ENCODE measurements at places on chromosomes 2 and 18. TPM values are rescaled to one million over a fixed set of nuclear protein-coding genes. Genes with fewer than 3 reads are reported as not detected.

- DNase-seq: no peak
Measured at GRCh38 chr2:169362894-169363559, 693 bp upstream of the LRP2 start.

GRCh38 chr2:178718283-178718682 lies 88.9 kb downstream of the TTN start:
- no peak for DNase-seq

- DNase-seq: no peak
Measured at GRCh38 chr2:241862775-241863535, 4.3 kb upstream of the PDCD1 start.

DNA sequence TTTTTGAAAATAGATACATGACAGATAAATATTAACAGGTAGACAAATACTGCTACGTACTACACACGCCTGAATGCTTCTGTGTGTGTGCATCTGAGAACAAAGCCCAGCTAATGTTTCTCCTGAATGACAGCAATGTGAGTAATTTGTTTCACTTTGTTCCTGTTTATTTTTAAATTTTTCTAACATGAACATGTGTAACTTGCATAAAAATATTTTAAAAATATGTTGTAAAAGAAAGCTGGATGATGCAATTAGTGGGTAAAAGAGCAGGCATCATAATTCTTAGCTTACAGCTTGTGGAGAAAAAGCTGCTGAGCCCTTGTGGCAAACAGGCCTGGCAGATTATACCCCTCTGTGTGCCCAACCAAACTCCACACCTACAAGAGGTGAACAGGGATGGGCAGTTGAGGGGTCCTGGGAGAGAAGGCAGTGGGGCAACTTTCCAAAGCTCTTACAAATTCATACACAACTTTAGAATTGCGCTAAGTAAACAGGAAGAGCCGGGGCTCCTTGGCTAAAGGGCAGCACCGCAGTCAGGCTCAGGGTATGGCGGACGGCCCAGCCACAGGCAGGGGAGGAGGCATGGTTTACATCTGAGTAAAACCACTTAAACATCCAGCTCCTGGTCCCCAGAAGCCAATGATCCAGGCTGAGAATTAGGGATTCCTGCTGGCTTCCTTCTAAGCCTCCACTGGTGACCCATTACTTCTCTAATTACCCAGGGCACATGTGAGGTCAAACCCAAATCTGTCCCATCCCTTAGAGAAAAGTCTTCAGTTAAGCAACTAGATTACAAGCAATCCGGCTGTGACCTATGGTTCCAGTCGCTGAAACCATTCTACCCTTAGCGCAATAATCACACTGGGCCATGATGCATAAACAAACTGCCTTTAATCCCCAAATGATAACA lies 14.0 kb downstream of the PXDN start:
- no peak for DNase-seq

- DNase-seq: no peak
Measured at GRCh38 chr18:4357579-4357978, 97.5 kb downstream of the DLGAP1 start.

DNA sequence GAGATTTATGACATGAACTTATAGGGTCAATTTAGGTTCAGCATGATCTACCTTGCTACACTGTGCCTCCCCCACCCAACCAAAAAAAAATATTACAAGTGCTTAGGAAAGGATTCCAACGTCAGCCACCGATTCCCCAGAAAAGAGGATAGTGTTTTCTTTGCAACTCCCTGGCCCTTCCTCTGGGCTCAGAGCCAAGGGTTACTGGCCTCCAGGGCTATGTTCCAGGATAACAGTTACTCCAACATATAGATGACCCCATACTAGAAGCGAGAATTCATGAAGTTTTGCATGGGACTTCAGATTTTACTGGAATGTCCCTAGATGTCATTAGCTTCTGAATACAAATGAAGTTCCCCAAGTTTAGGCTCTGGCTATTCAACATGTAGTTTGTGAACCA lies 172.1 kb downstream of the UPP2 start:
- no peak for DNase-seq

- no peak for DNase-seq
Measured at GRCh38 chr18:44602380-44602779, 78.3 kb upstream of the SETBP1 start.

- peak; percentile 10 for DNase-seq
Measured at GRCh38 chr18:1078301-1078700, 173.6 kb downstream of the ADCYAP1 start.

SCN1A gene
- not detected for total RNA-seq

- DNase-seq: no peak
Measured at GRCh38 chr18:45900623-45901022, 66.5 kb downstream of the EPG5 start.

RBM43 gene
- 1.2 TPM for total RNA-seq

GRCh38 chr18:57797209-57797651 lies 5.9 kb downstream of the ATP8B1 start:
- DNase-seq: peak; percentile 85

SERPINB12 gene
- not detected for total RNA-seq

PLCL1 gene
- total RNA-seq: 0.13 TPM

- DNase-seq: no peak
Measured at GRCh38 chr2:185318271-185318724, 420.3 kb upstream of the FSIP2 start.

NDUFS1 gene
- total RNA-seq: 69.8 TPM

- DNase-seq: no peak
Measured at GRCh38 chr18:41052625-41053024, 902.4 kb upstream of the PIK3C3 start.

DNA sequence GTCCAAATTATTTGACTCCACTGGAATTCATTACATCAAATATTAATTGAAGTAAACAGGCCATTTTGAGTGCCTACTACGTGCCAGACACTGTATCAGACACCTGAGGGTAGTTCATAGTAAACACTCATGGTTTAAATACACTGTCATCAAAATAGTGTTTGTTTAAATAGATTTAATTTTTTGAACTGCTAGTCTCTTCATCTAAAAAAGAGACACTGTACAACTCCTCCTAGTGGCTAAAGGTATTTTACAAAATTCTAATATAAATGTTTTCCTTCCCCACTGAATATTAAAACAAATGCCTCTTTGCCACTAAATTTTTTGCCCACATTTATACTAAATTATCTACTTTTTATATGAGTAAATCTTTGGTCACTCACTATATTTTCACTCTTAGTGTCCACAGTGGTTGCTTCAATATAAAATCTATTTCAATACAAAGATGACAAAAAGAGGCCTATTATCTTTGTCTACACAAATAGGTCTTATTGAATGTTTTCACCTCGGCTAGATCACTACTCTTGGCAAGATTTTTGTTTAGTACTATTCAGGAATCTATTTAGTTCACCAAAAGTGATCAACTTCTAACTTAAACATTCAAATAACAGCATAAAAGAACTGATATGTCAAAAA lies 122.1 kb downstream of the TMEM247 start:
- DNase-seq: peak; percentile 28

DNA sequence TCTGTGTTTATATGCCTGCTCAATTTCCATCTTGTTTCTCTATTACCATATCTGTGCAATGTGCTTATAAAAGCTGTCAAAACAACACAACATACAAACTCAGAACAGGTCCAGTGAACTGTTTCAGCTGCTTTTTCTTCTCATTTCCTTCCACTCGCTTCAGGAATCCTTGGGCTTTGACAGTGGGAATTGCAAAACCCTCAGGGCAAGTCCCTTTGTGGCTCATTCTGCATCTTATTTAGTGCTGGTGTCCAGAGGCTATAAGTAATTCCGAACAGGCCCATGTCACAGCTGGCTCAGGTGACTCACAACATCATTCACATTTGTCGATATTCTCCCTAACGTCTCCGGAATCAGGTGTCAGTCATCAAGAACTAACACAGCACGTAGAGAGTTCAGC lies 309.9 kb upstream of the ZNF521 start:
- DNase-seq: no peak

DNA sequence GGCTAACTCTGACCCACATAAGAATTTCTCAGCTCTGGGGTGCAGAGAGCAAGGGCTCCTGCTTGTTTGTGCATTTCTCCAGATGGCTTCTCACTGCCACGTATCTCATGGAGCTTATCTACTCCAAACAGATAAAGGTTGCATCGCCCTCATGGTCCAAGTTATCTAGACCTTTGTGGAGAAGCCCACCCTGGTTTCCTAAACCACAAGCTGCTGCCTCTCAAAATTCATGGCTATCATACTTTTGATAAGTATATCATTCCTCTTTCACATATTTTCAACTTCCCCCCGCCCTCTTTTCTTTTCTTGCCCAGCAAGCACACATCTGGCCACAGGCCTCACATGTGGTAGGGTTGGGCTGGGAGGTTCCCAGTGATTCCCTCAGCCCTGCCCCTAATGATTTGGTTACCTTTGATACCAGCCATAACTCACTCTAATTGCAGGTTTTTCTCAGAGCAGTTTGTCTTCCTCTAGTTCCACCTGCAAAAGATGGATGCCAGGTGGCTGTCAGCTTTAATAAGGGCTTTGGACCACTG lies 146.0 kb downstream of the RHBDD1 start:
- DNase-seq: peak; percentile 28

DNA sequence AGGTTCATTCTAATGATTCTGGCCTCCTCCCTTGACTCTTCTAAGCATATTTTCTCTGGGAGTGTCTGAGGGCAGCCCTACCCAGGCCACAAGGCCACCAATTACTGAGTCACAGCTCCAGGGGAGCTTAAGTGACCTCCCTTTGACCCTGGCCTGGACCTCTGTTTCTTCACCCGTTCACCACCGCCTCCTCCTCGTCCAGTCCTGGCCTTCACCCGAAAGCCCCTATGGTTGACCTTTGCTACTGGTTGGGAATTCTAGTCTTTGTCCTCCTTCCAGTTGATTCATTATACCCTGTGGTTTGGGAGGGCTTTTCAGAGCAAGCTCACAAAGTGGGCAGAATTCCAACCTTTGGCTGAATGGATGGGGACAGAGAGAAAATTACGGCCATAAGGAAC lies 72.6 kb downstream of the NRP2 start:
- DNase-seq: peak; percentile 53

DNA sequence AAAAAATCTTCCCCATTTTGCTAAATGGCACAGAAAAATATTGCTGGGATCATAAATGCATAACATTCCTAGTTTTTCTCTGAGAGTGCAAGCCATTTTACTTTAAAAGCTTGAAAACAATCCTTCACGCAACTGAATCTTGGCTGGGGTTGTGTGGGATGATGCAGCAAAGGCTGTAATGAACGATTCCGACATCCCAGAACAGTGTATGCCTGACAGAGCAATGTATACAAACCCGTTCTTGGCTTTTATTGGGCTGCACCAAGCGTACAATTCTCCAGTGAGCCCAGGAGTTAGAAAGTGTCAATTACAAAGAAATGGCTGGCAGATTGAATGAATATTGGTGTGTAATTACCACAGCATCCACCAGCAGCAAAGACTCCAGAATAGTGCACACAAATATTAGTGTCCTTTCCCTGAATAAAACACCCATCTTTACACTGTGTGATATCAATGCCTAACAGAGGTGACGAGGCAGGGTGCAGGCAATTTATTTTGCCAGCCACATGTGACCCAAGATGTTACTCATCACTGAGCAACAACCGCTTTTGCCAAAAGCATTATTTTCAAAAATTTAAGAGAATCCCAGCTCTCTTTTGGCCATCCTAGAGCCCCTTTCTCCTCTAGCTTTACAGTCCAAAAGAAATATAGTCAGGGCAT lies 578.6 kb upstream of the CHAC2 start:
- no peak for DNase-seq

- no peak for DNase-seq
Measured at GRCh38 chr2:128468186-128468920, 149.7 kb upstream of the HS6ST1 start.

KIF5C gene
- not detected for total RNA-seq

CD8B2 gene
- total RNA-seq: not detected

GRCh38 chr18:904218-905090 lies at the start of gene ADCYAP1:
Gene ADCYAP1 (plus strand): TSS chr18:904871. CDS start chr18:905387, 516 bp downstream.
- no peak for DNase-seq

PIKFYVE gene
- total RNA-seq: 7.2 TPM

ALPP gene
- 1.1 TPM for total RNA-seq

- DNase-seq: no peak
Measured at GRCh38 chr18:27995770-27996502, 181.0 kb downstream of the CDH2 start.

DNA sequence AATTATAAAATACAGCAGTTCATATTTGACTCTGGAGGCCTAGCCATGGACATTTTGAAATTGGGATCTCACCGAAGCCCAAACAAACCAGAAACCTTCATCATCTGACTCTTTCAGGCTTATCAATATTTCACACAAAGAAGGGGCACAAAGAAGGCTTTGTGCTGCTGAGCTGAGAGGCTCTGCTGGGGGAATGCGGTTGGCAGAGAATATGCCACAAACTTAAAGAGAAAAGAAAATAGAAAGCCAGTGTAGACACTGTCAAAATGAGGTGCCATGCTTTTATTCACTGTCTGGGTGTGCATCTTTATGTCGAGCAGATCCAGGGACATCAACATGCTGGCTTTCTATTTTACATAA lies 162.6 kb downstream of the QPCT start:
- no peak for DNase-seq

DNA sequence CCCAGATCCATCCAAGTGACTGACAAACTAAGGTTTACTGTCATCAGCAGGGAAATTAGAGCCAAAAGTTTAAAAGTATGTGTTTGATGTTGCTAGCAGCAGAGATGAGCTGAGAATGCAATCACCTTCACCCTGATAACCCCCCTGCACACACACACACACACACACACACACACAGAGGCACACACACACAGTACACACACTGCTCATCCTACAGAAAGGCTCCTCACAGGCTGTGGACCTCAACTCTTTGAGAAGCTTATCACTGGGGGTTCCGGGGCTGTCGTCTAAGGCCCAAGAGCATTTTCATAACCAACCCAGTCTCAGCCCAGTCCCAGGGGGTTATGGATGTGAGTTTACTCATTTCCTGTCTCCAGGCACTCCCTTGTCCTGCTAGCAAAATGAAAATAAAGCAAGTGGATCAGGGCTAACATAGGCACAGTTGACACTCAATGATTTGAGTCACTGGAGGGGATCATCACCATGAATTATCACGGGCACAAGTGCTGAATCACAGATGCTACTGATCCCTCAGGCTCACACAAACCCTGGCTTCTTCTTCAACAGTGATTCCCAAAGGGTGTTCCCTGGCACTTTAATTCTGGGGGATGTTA lies 76.6 kb downstream of the ALK start:
- DNase-seq: no peak

GRCh38 chr18:25350489-25351251 lies 1.3 kb downstream of the ZNF521 start:
- no peak for DNase-seq
